ENCODE measurements at places on chromosomes 2 and 18.

DNA sequence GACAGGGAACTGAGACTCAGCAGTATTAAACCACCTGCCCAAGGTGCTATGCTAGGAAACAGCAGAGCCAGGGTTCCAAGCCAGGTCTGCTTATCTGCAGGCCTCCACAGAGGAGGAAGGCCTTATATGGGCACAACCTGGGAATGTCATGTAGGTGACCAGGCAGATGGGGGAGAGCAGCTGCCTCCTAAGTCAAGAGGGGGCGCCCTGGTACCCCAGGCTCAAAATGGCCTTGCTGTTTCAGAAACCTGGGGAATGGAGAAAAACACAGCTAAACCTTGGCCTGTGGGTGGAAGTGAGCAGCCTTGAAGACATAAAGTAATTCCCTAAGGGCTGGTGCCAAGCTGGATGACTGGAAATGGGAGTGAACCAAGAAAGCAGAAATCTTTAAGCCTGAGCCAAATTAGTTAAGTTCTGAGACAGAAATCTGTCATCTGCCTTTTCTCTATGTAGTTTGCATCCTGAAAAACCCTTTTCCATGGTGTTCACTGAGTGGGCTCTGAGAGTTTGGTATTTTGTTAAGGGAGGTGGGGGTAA is 79.1 kb downstream of the MAPK4 start:
- no peak for DNase-seq

GRCh38 chr2:241612156-241613016 is 24.6 kb downstream of the THAP4 start:
- DNase-seq: no peak

- no peak for DNase-seq
Observed at GRCh38 chr18:73973972-73974371, 173.7 kb downstream of the FBXO15 start.

GRCh38 chr2:12232876-12233275 is 483.9 kb upstream of the TRIB2 start:
- no peak for DNase-seq

DNA sequence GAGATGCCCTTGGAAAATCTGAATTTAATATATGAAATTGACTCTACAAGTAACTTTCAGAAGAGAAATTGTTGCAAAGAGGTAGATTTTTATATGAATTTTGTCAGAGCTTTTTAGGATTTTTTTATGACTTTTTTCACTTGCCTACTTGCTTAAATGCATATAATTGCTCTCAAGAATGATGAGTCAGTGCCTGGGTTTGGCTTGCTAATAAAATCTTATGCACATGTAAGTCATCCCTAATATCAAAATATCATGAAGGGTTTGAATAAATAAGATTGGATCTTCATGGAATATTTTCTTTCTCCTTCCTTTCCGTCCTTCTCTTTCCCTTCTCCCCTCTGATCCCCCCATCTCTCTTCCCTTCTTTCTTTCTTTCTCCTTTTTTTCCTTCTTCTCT is 354.1 kb downstream of the TXNL1 start:
- no peak for DNase-seq

DNA sequence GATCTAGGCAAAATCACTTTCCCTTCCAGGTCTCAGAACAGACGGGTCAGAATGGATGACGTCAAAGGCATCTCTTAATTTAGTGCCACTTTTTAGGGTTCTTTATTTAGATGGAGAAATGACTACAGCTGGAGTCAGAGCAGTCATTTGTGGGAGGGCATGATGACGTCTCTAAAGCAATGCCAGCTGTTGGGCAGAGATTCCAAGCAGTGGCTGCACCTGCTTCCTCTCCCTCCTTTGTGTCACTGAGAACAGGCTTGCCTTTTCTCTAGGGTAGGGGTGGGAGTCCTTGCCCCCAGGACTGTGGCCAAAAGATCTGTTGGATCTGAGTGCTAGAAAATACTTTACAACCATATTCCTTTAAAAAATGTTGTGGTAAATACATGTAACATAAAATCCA is 28.7 kb upstream of the SKOR2 start:
- DNase-seq: no peak

DNA sequence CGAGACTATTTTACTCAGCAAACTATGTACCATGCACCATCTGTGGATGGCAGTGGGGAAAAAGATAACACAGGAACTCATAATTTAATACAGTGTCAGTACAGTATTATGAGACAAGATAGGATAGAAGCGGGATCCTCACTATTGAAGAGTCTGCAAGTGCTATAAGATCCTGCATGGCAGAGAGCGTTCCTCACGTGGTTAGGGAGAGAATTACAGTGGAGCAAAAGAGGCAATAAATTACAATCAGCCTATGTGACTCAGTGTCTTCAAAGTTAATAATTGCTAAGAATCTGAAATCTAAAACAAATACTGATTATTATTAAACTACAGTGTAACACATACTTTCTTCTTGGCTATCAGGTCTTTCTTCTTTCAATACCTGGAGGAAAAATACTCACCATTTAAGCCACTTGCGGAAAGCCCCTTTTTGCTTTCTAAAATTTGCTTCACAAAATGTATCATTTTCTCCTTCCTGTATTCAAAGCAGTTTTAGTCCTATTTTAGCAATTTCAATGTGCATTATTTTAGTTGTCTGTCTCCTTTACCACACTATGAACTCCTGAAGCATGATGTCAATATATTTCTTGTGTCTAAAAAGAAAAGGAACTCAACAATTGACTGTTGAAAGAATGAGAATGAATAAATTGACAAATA is 342.9 kb downstream of the SPAG16 start:
- no peak for DNase-seq

DNA sequence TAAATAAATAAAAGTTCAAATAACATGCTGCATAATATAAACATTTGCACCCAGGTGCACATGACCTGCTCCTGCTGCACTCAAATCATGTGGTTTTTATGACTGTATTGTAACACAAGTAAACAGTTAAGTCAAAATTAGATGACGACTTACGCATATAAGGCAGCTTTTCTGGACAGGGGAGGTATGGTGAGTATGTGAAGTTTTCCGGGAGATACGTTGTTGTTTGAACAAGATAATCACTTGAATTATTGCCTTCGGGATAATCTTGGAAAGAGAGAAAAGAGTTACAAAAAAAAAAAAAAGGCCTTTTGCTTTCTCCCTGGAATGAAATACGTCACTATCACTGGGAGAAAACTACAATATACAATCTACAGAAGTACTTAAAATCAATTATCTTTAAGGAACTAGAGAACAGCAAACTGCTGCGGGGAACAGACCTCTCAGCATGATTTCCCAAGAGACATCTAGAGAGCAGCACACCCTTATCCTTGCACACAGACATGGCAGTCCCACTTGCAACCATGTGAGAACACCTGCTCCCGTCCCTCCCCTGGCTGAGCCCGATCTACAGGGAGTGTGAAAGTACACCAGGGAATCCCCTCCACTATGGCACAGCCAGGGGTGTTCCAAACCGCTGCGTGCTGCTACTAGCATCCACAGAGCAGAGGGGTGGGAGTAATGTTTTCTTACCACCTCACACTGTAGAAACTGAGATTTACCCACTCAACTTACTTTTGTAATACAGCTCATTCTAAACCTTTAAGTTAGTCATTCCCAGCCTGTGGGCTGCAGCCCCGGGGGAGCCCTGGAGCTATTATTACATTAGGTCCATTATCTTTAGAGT is 26.3 kb downstream of the B4GALT6 start:
- no peak for DNase-seq

DNA sequence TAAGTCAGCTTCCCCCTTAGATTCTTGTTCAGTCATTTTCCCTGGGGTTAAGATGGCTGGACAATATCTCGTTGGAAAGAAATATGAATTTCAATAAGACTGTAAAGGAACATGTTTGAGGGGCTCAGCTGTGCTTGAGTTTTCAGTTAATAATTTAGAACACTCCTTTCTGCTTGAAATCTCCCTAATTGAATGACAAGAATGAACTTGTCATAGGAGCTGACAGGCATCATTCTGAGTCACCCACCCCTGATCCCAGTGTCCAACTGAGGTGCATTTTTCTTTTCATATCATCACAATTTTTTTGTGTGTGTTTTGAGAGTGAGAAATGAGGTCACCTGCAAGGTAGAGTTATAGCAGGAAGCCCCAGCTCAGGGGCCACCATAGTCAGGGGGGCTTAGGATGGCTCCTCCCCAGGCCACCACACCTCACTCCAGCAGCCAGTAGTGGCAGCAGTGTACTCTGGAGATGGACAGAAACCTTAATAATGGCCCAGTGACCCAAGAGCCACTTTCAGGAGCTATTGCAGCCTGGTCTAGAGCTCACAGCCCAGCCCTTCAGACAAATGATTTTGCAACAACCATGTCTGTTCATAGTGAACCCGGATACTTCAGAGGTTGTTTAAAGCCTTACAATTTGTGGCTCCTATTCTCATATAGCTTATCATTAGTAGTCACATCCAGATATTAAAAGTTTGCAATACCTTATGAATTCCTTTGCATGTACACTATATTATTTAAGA is 174.5 kb downstream of the MAIP1 start:
- DNase-seq: no peak

- no peak for DNase-seq
Observed at GRCh38 chr2:36456227-36457175, 100.9 kb downstream of the CRIM1 start.

GRCh38 chr2:57185568-57185967 is 861.0 kb upstream of the VRK2 start:
- DNase-seq: no peak

DNA sequence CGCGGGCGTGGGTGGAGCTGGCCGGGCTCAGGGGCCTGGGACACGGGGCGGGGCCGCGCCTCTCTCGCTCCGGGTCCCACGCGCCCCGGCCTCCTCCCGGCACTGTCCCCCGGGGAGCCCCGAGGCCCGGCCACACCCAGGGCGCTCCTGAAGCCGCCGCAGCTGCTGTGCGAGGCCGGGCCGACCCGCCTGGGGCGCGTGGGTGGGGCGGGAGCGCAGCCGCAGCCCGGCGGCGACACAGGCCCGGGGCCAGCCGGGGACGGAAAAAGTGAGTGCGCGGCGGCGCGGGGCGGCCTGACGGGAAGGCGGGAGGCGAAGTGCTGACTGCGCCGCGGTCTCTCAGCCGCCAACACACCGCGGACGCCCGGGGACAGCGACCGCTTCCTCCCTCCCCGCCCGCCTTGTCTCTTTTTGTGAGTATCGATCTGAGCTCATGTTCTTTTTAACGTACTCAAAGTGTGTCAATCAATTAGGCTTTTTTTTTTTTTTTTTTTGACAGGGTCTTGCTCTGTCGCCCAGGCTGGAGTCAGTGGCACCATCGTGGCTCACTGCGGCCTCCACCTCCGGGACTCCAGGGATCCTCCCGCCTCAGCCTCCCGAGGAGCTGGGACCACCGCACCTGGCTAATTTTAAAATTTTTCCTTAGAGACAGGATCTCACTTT is 14.5 kb downstream of the PDCD1 start:
- DNase-seq: peak; percentile 74

GRCh38 chr18:57981308-57982028 is 62.6 kb upstream of the NEDD4L start:
- DNase-seq: no peak

GRCh38 chr18:77160515-77160914 is 27.9 kb upstream of the MBP start:
- no peak for DNase-seq

DNA sequence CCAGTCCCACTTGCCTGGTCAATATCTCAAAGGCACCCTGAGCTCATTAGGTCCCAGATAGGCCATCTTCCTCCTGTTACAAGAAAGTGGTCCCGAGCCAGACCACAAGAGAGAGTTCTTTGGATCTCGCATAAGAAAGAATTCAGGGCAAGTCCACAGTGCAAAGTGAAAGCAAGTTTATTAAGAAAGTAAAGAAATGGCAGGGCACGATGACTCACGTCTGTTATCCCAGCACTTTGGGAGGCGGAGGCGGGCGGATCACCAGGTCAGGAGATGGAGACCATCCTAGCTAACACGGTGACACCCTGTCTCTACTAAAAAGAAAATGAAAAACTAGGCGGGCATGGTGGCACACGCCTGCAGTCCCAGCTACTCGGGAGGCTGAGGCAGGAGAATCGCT is 10.8 kb upstream of the SMAD7 start:
- DNase-seq: no peak

DNA sequence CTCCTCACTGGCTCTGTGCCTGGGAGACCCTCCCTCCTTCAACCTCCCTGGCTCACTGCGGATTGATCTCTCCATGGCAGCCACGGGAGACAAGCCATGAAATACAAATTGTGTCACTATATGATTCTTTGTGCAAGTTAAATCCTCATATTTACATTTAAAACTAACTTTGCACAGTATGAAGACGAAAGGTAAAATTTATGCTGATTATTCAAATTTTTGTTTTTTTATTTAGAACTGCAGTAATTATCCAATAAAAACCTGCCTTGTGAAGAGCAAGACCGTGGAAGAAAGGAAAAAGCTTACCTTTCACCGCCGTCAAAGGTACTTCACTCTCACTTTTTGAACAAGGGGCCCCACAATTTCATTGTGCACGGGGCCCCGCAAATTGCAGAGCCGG is 436.9 kb downstream of the EIPR1 start:
- no peak for DNase-seq

All from activated CD4-positive, alpha-beta T cell treated with anti-CD3 and anti-CD28 coated beads, Interleukin-2, amount 10 ng/mL, durations not matched to agents 7 days and 5 days (primary cell).